ENCODE measurements at places on chromosomes 5 and 9.

DNA sequence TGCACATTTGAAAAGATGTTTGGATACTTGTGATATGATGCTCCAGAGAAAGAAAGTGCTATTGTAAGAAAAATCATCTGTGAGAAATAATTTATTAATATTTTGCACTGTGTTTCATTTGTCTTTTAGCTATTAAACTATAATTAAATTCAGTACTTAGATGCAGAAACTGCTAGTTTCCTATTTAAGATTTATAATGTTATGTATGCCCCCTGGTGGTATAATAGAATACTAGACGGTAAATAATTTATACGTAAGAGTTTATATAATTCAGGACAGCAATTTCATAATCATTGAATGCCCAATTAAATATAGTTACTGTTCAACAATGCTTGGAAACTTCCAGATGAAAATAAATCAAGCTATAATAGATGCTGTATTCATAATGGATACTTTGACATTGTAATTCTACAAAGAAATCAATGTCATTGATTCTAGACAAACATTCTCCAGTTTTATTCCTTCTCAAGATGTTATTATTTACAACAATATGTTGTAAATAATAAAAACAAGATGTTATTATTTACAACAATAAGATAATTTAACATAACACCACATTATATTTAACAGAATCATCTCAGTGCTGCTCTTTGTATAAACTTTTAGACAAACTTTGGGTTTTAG is 101.0 kb downstream of the TMEM232 start:
- DNase-seq, result no peak

GRCh38 chr5:163963881-163964280 is 458.5 kb downstream of the MAT2B start:
- no peak for DNase-seq

DNA sequence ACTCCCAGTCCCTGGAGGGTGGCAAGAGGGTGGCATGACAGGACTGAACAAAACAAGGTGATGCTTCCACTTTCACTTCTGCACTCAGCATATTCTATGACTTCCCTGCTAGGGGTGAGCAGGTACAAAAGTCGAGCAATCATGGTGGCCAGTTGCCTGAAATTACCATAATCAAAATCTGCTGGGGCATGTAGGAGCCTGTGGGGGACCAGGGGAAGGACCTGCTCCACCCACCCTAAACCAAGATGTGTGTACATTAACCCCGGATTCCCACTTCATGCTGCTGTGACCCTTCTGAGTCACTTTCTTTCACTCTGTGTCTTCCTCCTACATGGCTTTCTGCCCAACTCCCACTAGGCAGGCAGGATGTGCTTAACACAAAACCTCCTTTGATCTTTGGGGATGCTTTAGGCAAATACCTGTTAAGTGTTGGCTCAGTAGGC is 73.3 kb upstream of the PHF24 start:
- no peak for DNase-seq

DNA sequence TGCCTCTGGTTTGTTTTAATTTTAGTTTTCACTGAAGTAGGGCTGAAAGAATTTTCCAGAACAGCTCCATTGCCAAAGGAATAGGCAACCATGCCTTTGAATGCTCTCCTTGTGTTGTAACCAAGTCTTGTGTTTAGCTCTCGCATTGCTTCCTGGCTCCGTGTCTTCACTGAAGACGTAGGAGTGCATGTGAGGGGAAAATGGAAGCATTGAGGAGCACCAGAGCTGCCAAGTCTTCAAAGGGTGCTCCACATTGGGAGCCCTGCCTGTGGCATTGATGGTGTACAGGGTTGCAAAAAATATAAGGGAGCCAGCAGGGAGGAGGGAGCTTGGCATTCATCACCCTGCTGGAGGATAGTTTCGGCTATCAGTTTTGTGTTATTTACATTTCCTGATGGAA is 86.6 kb downstream of the NTRK2 start:
- DNase-seq, result no peak

DNA sequence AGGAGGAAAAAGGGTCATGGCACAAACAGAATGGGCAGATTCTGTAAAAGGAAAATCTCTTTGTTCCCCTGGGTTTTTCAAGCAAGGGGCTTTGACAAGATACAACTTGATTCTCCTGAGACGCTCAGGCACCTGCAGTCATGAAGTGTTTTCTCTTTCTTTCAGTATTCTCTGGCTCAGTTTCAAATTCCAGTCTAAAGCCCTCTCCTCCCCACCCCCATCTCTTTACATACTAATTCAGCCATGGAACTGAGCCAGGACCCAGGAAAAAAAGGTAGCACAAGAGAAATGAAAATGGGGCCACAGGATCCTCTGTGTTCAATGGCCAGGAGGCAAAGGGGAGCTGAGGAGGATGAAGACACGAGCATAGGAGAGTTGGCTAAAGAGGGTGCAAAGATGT is 408.4 kb downstream of the SPOCK1 start:
- no peak for DNase-seq

- DNase-seq, result no peak
Measured at GRCh38 chr9:113886026-113886369, 9.9 kb downstream of the ZNF618 start.

- DNase-seq, result no peak
Measured at GRCh38 chr9:131810351-131811170, 70.7 kb upstream of the RAPGEF1 start.
